ENCODE measurements at places on chromosomes 16 and 17.

- DNase-seq: no peak
Measured at GRCh38 chr17:11240841-11241610, at the start of gene SHISA6. SHISA6 (plus strand) TSS chr17:11241213.

- DNase-seq: no peak
Measured at GRCh38 chr17:49741009-49741691, 22.8 kb downstream of the FAM117A start.

DNA sequence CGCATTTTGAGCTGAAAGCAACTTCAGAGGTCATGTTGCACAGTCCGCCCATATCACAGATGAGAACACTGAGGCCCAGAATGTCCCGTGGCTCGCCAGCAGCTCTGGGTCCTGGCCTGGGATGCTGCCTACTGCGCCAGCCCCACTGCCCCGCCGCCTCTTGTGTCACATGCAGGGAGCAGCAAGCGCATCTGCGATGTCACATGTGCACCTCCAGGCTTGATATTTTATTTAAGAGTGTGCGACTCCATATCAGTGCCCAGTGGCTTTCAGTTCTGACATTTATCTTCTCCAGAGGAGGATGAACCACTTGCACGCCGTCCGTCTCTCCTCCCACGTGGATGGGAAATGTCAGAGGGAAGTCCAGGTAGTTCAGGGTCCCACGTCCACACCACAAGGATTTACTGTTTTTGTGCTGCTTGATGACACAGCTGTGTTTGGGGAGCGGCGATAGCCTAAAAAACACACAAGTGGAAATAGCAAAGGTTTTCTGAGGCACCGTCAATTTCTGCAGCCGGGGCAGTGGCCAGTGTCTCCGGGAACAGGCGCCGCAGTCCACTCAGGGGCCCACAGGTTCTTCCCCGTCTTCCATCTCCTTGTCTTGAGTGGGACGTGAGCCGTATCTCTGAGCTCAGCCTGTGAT lies 7.0 kb upstream of the RBFOX3 start:
- no peak for DNase-seq

GRCh38 chr17:64131606-64132270 lies 1.8 kb upstream of the ERN1 start:
- DNase-seq: no peak

DNA sequence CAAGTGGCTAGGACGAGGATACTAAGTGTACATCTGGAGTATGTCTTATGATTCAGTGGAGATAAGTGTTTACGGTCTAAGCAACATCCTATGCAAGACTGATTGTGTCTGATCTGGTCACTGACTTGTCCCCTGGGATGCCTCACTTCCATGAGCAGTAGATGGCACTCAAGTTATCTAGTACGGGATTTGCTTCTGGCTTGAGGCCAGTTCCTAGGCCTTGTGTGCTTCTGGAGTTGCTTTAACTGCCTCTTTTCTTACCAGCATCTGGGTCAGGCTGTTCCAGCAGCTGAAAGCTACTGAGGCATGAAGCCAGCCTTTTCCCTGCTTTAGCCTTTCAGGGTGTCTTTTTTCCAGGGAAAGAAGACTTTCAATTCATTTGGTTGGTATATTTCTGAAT lies 23.0 kb downstream of the SUPT6H start:
- no peak for DNase-seq

- DNase-seq: no peak
Measured at GRCh38 chr17:20273741-20274500, 193.4 kb downstream of the LGALS9B start.

GRCh38 chr16:87636050-87636684 lies 33.9 kb downstream of the JPH3 start:
- peak; percentile 78 for DNase-seq

GRCh38 chr16:71479420-71479819 lies 9.7 kb downstream of the ZNF19 start:
- no peak for DNase-seq

DNA sequence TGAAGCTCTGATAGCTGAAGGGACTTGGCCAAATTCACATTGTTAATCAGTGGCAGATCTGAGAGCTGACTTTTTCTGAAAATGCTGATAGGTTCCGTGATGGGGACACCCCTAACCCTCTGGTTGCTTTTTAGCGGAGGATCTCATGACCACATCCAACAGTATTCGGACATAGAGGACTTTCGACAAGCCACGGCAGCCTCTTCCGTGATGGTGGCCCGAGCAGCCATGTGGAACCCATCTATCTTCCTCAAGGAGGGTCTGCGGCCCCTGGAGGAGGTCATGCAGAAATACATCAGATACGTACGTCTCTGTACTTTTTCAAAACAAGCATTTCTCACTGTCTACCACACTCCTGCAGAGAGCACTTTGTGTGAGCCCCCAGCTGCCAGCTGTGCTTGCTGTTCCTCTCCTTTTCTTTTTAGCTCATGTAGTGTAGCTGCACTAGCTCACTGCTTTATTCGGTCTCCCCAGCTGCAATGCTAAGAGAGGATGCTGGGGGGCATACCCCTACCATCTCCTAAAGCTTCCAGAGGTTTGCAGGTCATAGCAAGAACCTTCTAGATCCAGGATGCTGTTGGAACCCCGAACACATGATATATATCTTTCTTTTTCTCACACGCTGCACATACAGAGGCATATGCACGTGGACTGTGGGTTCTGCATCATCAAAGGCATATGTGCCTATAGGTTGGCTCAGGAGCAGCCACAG lies 14.2 kb upstream of the NFATC3 start:
- no peak for DNase-seq

DNA sequence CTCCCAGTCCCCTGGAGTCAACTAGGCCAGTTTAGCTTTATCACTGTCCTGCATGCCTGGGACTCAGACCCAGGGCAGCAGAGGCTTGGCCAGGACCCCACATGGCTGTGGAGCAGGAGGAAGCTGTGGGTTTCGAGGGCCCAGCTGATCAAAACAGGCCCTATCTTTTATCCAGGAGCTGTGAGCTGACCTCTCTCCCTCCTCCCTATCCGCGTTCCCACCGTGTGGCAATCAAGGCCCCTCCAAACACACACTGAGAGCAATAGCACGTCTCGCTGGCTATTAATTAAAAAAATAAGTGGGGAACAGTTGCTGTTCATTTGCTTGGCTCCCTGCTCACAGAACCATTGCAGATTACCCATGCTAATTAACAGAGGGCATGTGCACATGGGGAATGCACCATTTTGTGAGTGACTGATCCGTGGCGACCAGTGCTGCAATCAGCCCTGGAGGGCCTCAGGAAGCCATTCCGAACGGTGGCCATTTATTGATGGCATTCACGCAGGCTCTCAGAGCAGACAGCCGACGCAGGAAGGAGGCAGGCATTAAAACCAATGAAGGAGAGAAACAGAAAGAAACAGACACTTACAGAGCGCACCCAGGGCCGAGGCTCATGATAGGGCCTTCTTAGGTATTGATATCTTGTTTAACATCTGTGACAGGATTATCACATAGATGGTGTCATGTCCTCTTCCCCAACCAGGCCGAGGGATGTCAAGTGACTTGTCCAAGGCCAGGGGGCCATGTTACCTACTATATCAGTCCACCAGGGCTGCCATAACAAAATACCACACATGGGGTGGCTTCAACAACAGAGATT lies 157.1 kb downstream of the KATNIP start:
- DNase-seq: no peak

GRCh38 chr17:68698746-68699145 lies 97.6 kb upstream of the FAM20A start:
- DNase-seq: no peak

- DNase-seq: no peak
Measured at GRCh38 chr17:66420961-66421371, 118.6 kb downstream of the PRKCA start.

- DNase-seq: no peak
Measured at GRCh38 chr17:78912082-78912481, 9.1 kb upstream of the CEP295NL start.

DNA sequence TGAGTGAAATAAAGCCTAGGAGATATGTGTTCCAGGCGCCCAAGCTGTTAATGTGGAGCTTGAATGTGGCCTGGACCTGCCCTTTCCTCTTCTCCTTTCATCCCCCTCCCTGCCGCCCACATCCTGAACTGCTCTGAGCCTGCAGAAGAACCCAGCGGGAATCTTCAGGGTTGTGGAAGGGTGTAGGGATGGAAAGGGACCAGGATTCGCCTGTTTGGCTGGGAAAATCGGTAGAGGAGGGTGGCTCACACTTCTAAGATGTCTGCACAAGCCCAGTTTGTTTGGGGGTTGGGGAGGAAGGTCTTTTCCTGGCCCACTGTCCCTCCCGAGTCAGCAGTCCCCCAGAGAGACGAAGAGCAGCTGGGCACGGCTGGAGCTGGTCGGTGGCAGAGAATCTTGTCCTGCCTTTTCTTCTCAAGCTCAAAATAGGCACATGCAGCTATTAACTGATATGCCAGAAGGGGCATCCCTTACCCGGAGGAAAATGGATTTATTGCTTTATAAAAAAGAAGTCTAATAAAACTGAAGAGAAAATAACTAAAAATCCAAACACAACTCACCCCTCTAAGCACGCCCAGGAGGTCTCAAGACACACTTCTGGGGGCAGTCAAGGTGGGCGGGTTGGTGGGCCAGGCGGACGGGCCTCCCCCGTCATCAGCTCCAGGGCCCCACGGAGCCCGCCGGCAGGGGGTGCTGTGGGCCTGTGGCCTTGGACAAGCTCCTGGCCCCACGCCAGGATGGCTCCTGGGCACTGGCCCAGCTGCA lies 11.5 kb upstream of the PITPNA start:
- DNase-seq: peak; percentile 30

DNA sequence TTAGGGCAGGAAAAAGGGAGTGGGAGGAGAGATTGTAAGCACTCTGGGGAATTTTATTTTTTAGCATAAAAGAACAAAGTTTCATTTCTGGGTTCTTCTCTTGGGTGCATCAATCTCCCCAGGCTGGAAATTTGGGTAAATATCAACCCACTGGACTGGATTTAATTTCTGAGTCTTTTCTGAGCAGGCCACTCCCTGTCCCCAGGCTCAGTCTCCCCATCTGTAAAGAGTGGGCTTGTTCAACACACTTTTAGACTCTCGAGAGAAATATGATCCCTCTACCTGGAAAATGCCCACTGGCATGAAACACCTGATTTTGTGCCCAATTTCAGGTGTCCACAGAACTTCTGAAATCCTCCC lies 617 bp upstream of the VTN start:
- DNase-seq: no peak

- no peak for DNase-seq
Measured at GRCh38 chr17:31073411-31073810, 21.4 kb upstream of the NF1 start.

DNA sequence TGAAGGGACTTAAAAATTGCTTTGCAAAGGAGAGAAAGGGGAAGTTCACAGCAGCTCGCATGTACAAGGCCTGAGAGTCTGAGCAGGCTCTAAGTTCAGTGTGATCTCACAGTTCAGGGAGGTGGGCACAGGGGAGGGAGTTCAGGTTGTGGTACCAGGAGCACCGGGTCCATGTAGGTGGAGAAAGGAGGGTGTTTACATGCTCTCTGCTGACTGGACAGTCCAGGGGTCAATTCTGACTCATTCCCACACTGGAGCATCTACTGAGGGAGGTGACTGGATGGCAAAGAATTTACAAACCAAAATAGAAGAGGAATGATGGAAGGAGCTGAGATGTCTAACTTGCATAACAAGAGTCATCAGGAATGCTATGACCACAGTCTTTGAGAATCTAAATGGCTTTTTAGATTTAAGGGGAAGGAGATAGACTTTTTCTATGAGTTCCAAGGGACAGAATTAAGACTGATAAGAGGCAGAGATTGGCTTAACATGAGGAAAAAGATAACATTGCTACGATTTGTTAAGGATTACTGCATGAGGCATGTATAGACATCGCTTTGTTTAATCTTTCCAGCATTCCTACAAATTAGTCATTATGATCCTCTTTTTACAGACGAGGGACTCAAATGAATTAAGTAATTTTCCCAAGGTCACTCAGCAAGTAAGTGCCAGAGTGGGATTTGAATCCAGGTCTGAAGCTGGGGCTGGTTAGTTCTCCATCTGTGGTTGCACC lies 29.9 kb downstream of the MIS12 start:
- DNase-seq: no peak

DNA sequence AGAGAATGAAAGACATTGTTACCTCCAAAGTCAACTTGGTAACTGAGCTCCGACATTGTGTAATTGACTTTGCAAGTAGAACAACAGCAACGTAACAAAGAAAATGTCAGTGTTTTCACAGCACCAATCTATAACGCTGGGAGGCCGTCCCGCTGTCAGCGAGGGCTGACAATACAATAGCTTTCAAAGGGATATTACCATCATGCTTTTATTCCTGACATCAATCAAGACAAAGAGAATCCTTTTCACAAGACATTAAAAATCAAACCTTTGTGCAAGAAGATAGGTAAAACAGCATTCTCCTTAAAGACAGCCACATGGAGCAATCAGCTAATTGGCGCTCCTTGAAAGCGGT lies 6.2 kb downstream of the ZNF423 start:
- no peak for DNase-seq

DNA sequence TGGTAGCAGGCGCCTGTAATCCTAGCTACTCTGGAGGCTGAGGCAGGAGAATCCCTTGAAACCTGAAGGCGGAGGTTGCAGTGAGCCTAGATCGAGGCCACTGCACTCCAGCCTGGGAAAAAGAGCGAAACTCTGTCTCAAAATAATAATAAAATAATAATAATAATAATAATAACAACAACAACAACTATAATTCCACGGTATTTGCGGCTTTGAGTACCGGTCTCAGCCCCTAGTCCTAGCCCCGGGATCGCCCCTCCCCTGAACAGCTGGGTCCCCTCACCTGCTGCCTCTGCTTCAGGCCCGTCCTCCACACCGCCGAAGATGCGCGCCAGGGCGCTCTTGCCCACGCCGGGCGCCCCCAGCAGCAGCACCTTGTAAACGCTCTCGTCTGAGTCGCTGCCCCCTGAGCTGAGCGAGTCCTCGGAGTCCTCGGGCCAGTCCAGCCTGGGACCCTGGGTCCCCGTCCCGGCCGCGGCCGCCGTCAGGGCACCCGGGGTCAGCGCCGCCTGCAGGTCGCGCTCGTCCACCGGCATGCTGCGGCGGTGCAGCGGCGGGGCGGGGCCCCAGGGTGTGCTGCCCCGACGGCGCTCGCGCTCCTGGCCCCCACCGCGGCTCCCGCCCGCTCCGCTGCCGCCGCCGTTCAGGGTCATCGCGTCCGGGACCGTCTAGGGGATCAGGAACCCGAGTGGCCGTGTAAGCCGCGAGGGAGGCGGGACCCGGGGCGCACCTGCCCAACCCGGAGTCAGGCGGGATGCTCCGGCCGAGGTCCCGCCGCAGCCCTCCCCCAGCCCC lies 611 bp downstream of the RRAD start:
- peak; percentile 49 for DNase-seq

DNA sequence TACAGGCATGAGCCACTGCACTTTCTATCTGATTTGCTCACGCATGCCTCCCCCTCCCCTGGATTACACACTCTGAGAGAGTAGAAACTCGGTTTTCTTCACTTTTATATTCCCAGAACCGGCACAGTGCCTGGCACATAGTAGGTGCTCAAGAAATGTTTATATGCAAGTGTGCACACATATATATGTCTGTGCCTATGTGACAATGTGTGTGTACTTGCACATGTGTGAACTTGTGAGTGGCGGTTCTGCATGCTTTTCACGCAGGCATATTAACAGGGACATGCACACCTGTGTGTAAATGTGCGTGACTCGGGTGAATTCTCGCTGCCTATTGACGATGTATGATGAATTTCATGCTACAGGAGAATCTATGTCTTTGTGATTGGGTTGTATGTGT lies 22.1 kb upstream of the IL21R start:
- no peak for DNase-seq

GRCh38 chr16:87541872-87542234 lies 49.0 kb upstream of the ZCCHC14 start:
- DNase-seq: no peak

- DNase-seq: peak; percentile 27
Measured at GRCh38 chr16:31201582-31202413, 762 bp downstream of the PYCARD start.
